NCI-H2081 (cell line): ENCODE measurements at places on chromosomes 12 and 14.
A peak's percentile ranks its signal among the peaks of the same experiment; 100 is the strongest.

DNA sequence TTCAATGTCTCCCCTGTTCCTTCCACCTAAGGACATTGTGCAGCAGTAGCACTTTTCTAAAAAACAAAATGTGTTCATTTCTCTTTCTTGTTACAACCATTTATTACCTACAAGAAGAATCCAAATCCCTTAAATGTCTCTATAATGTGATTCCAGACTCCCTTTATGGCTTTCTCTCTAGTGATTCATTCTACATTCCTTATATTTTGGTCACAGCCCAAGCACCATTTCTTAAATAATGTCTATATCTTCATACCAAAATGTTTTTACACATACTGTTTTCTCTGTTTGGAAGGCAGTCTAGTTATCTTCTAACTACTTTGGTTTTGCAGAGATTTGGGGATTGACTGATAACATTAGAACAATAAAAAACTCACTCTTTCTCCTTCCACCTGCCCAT lies 1037.3 kb upstream of the FLRT2 start:
- DNase-seq: no peak

GRCh38 chr12:92769124-92769901 lies 66.5 kb downstream of the PLEKHG7 start:
- no peak for DNase-seq

- peak; percentile 22 for DNase-seq
These were observed 635 bp downstream of the LTA4H start for GRCh38 chr12:96034621-96035282.

DNA sequence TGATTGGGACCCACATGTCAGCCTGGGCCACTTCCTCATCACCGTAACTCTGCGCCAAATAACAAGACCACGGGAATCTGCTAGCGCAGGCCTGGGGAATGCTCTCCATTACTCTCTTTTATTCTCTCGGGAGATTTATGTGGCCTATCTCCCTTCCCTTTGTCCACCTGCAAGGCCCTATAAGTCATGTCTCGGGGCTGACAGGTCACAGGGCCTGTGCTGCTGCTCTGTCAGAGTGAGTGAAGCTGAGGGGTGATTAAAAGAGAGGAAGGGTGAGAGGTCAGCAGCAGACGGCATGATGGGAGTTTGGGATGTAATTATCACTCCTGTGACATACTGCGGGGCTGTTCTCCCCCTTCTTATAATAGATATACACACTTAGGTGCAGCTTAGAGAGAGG lies 26.2 kb upstream of the GPATCH2L start:
- DNase-seq: no peak

DNA sequence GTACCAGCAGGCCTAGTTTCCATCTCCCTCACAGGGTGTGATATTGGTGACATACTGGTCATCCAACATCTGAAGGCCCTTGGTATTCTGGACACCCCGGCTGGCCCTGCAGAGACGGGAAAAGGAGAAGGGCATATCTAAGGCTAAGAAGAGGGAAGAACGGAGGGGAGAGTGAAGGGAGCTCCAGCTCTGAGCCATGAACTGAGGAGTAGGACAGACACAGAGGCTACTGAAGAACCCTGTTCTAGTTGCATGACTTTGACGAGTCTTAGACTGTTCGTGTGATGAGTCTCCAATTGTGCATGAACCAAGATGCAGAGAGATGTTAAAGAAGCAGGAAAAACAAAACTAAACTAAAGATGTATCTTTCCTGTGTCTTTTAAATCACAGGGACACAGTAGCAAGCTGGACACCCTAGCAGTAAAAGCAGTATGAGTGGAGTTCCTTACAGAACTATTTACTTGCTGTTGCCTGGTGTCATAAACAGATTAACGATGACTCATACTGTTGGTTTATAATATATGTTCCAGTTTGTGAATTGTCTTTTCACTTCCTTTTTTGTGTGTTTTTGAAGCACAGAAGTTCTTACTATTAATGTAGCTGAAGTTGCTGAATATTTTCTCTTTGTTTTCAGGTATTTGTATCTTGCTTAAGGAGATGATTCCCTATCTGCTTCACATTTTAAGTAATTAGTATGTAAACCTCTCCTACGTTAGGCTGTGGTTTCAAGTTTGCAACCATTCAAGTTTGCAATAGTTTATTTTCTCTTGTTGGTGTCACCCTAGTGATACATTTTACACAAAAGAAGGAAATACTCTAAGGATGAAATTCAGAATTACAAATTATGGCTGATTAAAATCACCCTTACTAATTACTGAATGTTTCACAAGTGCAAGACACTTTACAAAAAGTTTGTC lies 15.7 kb downstream of the FAR2 start:
- no peak for DNase-seq

GRCh38 chr12:67816269-67816668 lies 167.7 kb downstream of the DYRK2 start:
- DNase-seq: no peak

- DNase-seq: peak; percentile 24
These were observed 2.3 kb downstream of the CDKN1B start for GRCh38 chr12:12719496-12719895.

- DNase-seq: no peak
These were observed 303.5 kb downstream of the EGLN3 start for GRCh38 chr14:33647385-33647786.

GRCh38 chr12:6998715-6999451 lies 19.4 kb downstream of the LPCAT3 start:
- DNase-seq: no peak

GRCh38 chr12:95733141-95733825 lies 57.3 kb downstream of the NTN4 start:
- no peak for DNase-seq

DNA sequence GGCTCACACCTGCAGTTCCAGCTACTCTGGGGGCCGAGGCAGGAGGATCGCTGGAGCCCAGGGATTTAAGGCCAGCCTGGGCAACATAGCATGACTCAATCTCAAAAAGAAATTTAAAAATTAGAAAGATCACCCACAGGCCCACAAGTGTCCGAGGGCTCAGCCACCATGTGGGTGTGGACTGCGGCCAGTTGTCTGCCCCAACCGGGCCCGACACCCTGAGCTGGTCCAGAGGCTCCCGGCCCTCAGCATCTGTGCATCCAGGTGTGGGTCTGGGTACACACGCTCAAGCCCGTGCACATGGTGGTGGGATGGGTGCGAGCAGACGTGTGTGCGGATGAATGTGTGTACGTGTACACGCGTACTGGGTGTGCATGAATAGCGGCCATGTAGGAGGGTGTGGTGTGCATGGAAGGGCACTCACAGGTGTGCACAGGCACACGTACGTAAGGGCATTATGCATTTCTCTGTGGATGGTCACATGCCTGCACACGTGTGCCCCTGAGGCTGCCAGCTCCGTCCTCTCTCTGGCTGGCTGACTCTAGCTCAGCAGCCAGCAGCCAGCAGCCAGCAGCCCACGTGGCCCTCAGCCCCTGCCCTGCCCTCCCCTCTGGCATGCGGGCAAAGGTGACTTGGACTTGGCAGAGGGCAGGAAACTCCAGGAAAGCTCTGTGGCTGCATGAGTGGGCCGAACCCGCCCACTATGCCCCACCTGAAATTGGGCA lies 23.3 kb upstream of the NUDT14 start:
- DNase-seq: no peak

DNA sequence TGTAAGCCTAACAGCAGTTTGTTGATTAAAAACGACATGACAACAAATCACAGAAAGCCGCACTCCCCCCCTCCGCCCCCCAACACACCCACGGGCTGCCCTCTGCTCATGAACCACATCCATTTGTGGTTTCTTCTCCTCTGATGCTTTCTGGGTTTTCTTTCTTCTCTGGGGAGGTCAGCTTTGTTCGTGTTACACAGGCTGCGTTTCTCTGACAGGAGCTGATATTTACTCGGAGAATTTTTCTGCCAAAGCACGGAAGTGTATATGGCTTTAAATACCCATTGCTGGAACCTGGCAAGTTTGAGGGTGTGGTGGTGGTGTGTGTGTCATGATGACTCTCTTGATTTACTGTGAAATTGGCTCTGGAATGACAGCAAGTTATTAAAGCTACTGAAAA lies 883.7 kb upstream of the TMEM132C start:
- no peak for DNase-seq

- DNase-seq: no peak
These were observed 17.5 kb downstream of the BIN2 start for GRCh38 chr12:51306507-51306906.

DNA sequence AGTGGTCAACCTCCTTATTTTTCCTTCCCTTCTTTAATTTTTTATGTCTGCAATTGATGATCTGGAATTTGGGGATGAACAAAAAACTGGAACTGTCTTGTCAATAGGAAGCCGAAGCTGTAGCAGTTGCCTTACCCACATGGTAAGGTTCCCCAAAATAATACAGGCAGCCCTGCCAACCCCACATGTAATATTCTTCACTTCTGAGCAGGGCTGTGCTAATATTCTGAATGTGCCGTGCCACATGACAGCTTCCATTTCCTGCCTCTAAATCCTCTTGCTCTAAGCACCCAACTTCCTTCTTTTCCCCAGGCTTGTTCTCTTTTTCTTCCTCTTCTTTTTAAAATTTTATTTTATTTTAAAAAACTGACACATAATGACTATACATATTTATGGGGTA lies 39.6 kb downstream of the GPATCH2L start:
- no peak for DNase-seq

GRCh38 chr14:92651106-92651757 lies 97.2 kb downstream of the LGMN start:
- DNase-seq: no peak

GRCh38 chr14:73272393-73272792 lies 35.1 kb downstream of the PAPLN start:
- DNase-seq: no peak

- no peak for DNase-seq
These were observed 25.1 kb downstream of the CDK17 start for GRCh38 chr12:96375170-96375569.

DNA sequence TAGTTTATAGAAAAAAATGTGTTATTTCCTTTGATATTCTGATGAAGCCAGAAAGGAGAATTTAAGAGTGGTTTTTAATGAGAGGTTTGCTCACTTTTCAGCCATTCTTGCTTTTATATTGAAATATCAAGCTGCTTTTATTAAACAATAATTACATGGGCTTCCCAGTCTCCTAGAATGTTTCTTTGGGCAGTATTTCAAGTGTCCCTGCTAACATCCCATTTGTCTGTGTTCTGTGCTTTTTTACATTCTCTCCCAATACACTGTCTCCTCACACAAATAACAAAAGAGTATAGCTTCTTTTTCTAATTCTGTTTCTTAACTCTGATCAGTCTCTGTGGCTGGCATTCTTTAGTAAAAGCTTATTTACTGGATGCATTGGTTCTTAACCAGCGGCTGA lies 145.4 kb downstream of the TPH2 start:
- no peak for DNase-seq

DNA sequence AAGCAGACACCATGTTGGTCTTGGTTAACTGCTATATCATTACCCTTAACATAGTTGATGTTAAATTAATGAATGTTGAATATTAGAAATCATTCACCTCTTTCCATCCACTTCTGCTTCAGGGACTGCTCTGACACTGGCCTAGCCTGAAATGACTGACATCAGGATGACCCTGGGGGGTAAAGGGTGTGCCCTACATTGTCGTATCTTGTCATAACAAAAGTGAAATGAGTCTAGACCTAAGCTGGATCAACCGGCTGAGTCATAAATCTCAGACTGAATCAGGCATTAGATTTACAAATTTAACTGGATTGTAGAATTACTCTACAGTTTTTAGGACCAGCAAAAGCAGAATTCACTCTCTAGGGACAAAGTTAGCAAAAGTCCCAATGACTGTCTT lies 35.3 kb downstream of the KICS2 start:
- no peak for DNase-seq

DNA sequence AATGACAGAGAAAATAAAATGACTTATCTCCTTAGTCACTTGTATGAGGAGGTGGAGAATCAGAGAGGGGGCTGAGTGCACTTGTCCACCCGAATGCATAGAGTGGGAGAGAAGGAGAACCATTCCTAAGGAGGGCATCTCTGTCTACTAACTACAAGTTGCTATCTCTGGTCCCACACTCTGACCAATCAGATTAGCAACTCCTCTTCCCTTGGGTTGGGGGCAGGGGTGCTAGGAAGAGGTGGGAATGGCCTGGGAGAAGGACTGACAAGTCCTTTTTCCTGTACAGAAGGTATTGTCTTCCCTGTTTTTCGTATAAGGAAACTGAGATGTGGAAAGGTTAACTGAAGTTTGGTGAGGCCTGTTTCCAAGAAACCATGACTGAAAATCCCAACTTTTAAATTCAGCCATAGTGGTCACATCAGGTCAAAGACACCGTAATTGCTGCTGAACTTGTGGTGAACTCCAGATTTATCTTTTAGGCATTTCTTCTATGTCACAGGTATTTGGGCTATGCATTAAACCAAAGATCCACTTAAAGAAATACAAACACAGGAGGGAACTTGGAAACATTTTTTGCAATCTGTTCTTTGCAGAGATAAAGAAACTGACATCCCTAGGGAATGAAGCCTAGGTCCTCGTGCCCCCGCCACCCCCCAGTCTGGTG lies 207.8 kb downstream of the CRADD start:
- no peak for DNase-seq

GRCh38 chr14:56808383-56809269 lies 1.7 kb downstream of the OTX2 start:
- no peak for DNase-seq

DNA sequence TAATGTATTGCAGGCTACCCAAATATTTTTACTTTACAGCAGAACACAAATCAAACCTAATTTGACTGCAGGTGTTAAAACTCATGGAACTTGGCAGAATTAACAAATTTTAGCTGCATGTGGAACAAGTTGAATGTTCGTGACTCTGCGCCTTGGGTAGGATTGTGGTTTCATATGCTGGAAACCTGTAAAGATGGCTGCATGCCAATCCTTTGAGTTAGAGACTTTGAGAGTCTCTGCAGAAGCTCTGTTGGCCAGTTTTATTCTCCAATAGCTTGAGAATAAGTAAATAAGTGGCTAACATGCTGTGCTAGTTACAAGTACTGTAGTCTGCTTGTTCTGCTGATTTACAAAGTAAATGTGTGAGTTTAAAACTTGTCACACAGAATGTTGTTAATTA lies 77.8 kb downstream of the PDE6H start:
- DNase-seq: no peak

- no peak for DNase-seq
These were observed 40.4 kb upstream of the BTG1 start for GRCh38 chr12:92186038-92186470.

- DNase-seq: no peak
These were observed 185.5 kb upstream of the ATP2B1 start for GRCh38 chr12:89893972-89894706.

GRCh38 chr12:25054783-25055144 lies 105.9 kb upstream of the BCAT1 start:
- no peak for DNase-seq

- no peak for DNase-seq
These were observed 39.7 kb downstream of the CDK17 start for GRCh38 chr12:96360550-96360949.

GRCh38 chr12:131309700-131310099 lies 356.0 kb downstream of the ADGRD1 start:
- no peak for DNase-seq
